ENCODE measurements at places on chromosomes 12 and 14. TPM values are rescaled to one million over a fixed set of nuclear protein-coding genes. Genes with fewer than 3 reads are reported as not detected.
A peak's percentile ranks its signal among the peaks of the same experiment; 100 is the strongest.

KRT6C gene
- total RNA-seq, result not detected

PTPRQ gene
- 0.07 TPM for total RNA-seq

GRCh38 chr12:14567351-14568162, at the start of gene PLBD1:
TSS of gene PLBD1 (minus strand) at chr12:14567883. CDS start at chr12:14567696, 187 bp downstream.
- DNase-seq, result peak; percentile 44

DNA sequence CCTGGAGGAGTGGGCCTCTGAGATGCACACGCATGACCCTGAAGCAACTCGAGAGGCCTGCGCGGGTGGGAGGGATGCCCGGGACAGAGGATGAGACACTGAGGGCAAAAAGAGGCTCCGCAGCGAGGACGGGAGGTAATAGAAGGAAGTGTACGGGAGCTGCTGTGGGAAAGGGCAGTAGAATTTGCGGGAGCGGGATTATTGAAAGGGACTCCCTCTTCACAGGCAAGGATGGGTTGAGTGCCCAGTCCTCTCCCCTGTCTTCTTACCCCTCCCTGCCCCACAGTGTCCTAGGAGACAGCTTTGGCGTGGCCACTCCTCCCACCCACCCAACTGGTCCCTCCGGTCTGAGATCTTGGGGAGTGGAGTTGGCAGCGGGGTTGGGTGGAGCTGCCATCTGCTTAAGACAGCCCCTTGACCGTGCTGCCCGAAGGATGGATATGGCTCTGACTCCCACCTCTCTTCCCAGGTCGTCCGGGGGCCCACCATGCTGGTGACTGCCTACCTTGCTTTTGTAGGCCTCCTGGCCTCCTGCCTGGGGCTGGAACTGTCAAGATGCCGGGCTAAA, 15.7 kb upstream of the ESPL1 start:
- DNase-seq, result peak; percentile 82

GRCh38 chr12:93079976-93080375, 150.9 kb upstream of the EEA1 start:
- DNase-seq, result no peak

- DNase-seq, result no peak
These were observed 65.7 kb upstream of the SOX5 start for GRCh38 chr12:24014915-24015832.

DNA sequence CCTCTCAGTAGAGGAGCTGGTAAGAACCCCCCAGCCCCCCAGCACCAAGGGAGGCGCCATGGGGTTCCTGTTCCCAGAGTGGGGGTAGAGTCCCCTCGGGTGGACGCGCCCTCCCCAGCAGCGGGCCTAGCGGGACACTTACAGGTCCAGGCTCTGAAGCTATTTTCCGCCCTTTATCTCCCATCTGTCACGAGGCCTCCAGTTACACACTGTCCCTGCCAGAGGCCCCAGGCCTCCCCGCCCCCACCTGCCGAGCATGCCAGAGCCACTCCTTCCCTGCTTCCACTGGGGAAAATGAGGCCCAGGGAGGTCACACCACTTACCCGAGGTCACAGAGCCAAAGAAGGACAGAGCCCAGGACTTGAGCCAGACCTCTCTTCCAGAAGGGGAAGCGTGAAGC, 3.1 kb downstream of the C14orf180 start:
- DNase-seq, result no peak

Data from PC-3 (cell line).